ENCODE measurements at places on chromosomes 2 and 18.

GRCh38 chr2:104286841-104287240 lies 567.1 kb upstream of the POU3F3 start:
- DNase-seq: no peak

DNA sequence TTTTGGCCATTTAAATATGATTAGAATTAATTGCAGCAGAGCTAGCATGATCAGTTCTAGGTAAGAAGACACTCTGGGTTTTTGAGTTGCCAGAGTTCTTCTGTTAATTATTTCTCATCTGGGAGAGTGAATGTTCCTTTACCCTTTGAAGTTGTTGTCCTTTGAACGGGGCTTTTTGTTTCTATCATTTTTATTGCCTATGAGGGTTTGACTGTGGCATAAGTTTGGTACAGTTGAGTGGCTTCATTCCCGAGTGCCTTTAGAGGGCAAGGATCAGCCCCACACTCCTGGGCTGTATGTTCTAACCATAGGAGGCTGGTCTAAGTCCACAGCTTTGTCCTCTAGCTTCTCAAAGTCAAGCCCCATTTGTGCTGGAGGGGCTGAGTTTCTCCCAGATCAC lies 804.3 kb downstream of the KCNJ3 start:
- DNase-seq: no peak

- no peak for DNase-seq
Measured at GRCh38 chr2:231010201-231010730, 14.3 kb downstream of the SPATA3 start.

GRCh38 chr2:31688282-31688681 lies 107.5 kb upstream of the SRD5A2 start:
- DNase-seq: no peak

Data from right lung (tissue), 10 donors.